ENCODE measurements at places on chromosomes 3 and 15.

DNA sequence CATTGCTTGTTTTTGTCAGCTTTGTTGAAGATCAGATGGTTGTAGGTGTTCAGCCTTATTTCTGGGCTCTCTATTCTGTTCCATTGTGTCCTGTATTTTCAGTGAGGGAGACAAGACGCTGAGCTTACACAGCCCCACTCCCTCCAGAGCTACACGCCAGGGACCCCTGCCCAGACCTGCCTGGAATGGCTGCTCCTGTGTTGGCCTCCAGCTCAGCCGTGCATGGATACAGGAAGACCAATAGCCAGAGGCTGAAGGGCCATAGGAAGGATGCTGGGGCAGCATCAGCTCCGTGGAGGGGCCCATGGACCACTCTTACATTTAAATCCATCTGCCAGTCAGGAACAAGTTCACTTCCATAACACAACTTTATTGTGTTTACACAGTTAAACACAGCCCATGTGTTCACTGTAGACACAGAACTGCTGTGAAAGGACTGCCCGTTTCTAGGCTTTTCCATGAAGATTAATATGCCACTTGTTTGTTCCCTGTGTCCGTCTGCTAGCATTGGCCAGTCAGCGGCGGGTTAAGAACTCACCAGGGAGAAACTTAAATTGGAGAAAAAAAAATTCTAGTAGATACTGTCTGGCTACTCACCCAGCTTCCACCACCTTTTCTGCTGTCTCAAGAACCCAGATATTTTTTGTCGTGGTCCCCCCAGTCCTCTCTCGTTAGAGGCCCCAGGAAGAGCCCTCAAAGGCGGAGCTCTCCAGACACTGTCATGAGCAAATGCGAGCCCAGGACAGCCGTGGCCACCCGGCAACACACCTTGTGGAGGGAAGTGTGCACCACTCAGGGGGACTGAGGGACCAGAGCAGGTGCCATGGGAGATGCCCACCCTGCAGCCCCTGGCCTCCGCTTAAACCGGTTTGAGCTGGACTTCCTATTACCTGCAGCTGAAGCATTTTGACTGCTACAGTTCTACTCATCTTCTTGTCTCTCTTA, 142.3 kb upstream of the MEF2A start:
- DNase-seq: no peak

DNA sequence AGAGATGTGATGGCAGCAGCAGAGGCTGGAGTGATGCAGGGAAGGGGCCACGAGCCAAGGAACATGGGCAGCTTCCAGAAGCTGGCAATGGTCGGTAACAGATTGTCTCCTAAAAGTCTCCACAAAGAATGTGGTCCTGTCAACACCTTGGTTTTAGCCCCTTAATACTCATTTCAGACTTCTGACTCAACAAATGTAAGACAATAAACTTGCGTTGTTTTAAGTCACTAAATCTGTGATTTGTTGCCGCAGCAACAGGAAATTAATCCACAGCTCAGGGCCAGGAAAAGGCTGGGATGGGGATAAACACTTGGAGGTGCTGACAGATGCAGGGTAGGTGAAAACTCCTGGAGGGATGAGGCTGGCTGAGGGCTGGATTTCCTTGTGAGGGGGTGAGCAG, 69.9 kb downstream of the OXNAD1 start:
- DNase-seq: no peak

- no peak for DNase-seq
Observed at GRCh38 chr3:149010966-149011365, 19.6 kb downstream of the GYG1 start.

DNA sequence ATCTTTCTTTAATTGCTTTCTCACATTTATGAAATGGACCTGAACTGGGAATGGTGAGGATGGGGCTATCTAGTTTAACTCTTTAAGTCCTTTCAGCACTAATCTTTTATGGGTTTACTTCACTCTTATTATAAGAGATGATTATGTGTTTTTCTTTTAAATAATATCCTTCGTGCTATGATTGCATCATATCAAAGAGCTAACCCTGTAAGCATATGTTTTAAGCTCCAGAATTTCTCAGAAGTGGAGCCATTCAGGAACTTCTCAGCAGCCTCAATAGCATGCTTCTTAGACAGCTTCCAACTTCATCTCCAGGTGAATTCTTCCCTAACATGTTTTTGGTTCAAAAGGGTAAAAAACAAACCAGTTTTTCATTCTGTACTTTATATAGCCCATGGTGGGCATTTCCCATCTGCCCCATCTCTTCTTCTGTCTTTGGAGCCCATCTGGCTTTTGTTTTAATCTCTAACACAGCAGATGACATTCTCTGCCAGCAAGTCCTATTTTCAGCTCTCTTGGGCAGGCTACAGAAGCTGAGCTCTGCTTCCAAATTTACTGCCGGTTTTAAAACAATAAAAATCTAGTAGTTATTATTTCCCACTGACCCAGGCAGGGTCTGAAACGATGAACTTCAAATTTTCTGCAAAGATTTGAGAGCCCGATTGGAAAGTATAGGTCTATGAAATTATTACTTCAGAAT, 26.8 kb upstream of the IL1RAP start:
- no peak for DNase-seq

DNA sequence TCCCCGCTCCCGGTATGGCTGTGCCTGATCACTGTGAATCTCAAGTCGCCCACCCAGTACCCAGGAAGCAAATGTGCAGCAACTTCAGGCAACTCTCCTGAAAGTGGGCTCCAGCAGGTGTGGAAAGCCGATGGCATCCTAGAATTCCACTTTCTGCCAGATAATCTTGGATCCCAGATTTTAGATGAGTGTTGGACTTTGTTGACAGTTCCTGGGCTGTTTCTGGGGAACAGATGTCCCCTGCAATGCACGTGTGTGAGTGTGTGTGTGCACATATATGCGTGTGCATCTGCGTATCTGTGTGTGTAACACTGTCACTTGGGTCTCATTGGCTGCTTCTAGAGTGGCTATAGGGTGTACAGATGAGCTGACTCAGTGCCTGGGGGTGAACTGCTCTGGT, 59.0 kb downstream of the FEM1B start:
- DNase-seq: no peak

DNA sequence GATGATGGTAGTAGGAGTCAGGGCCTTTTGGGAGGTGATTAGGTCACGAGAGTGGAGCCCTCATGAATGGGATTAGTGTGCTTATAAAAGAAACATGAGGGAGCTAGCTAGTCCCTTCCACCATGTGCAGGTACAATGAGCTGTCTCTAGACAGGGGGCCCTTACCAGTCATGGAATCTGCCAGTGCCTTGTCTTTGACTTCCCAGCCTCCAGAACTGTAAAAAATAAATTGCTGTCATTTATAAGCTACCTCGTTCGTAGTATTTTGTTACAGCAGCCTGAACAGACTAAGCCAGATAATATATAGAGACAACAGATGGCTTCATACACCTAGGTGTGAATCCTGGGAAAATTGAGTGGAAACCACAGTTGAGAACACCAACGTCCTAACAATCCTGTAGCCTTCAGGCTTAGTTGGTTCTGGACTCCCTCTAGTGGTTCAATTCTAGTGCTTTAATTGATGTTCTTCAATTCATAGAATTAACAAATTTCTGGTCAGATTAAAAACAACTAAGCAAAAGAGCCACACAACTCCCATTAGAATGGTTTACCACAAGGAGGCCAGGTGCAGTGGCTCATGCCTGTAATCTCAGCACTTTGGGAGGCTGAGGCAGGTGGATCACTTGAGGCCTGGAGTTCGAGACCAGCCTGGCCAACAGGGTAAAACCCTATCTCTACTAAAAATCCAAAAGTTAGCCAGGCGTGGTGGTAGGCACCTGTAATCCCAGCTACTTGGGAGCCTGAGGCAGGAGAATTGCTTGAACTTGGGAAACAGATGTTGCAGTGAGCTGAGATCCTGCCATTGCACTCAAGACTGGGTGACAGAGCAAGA, 21.3 kb upstream of the GATM start:
- DNase-seq: no peak

GRCh38 chr3:131279577-131279976, 102.0 kb upstream of the NUDT16 start:
- DNase-seq: no peak
